ENCODE measurements at places on chromosomes 13 and 19.

DNA sequence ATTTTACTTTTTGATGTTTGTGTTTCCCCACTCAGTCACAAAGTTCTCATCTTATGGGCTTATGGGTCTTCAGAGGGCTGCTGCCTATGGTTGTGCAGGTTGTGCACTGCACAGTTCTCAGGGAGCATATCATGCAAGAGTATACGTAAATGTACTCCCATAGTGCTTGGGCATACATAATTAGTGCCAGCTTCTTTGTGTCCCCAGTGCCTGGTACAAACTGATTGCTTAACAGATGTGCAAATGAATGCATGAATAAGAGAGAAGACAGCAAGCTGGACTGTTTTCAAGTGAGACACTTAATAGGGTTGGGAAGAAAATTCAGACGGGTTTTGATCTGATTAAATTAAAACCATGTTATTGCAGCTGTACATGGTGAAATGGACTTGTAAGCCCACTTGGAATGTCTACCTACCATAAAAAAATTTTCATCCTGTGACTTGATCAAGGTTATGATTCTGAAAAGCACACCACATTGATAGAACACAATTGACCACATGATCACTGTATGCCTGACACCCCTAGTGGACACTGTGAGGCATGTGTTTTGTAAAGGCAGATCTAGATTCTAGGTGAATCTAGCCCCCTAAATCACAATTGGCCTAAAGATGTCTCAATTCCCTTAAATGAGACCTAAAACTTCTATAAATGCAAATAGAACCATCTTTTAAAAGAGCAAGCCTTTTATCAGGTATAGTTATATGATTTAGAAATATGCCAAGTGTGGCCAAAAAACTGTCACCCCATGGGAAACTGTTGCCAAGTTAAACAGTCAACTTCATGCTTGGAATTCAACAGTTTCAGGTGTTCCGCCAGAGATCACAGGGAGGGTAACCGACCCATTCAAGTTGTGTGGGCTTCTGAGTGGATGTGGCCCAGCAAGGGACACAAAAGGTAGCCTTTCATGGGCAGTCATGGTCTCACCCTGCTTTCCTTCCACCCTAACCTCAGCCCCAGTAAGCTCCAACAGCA, 27.9 kb downstream of the FAM124A start:
- no peak for DNase-seq

- DNase-seq = no peak
These were observed 322.4 kb downstream of the OLFM4 start for GRCh38 chr13:53351021-53351420.

DNA sequence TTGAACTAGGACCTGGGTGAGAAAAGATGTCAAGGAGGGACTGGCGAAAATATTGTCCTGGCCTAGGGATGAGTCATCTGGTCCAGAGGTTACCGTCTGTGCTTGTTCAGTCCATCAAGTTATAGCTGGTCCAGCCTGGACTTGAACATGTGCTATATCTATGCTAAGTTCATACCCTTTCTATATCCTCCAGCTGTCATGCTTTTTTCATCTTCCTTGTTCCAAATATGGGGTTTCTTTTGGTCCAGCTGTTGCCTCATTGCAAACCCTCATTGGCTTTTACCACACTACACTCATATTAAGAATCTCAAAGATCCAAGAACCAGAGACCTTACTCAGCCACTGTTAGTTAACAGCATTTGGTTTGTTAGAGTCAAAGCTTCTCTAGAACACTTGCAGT, 19.1 kb upstream of the KLF12 start:
- no peak for DNase-seq

- no peak for DNase-seq
These were observed 1300.7 kb downstream of the PCDH9 start for GRCh38 chr13:65929436-65929835.

DNA sequence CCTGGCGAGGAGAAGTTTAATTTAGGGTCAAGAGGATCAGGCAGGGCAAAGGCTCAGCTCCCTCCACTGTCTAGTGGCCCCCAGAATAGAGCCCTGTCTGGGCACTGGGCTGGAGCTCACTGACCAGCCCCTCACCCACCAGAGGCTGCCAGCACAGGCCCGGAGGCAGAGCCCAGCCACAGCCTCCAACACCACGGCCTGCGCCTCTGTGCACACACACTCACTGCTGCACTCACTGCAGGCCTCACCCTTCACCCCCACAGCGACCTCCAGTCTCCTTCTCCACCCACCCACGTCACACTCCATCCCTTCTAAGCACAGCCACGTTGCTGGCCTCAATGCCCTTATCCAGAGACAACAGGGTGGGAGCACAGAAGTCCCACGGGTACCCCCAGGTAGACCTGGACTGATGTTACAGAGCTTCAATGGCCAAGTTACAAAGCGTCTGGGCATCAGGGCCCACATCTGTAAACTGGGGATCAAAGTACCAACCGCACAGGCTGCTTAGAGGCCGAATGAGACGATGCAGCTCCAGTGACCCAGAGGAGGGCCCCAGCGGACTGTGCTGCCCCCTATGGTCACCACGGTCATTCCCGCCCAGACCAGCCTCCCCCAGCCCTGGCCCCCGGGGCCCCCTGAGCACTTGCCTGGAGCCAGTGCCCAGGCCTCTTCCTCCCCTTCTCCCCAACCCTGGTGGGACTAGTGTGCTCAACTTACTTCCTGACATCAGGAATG, 4.5 kb upstream of the PRKD2 start:
- peak; percentile 56 for DNase-seq

DNA sequence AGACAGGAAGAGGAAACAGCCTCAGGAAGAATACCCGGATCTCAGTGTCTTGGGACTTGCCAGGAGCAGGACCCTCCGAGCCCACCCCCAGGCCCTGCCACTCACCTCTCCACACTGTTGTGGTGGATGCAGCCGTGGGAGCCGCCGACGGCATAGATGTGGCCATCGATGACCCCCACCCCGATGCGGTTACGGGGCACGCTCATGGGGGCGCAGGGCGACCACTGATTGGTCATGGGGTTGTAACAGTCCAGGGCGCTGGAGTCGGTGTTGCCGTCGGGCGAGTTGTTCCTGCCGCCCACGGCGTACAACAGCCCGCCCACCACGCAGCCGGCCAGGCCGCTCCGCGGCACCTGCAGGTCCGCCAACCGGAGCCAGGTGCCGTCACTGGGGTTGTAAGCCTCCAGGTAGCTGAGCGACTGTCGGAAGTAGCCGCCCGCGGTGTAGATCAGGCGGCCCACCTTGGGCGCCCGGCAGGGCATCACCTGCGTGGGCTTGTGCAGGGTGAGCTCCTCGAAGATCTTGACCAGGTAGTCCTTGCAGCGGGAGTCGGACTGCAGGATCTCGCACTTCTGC, 11.6 kb downstream of the KEAP1 start:
- DNase-seq = no peak

DNA sequence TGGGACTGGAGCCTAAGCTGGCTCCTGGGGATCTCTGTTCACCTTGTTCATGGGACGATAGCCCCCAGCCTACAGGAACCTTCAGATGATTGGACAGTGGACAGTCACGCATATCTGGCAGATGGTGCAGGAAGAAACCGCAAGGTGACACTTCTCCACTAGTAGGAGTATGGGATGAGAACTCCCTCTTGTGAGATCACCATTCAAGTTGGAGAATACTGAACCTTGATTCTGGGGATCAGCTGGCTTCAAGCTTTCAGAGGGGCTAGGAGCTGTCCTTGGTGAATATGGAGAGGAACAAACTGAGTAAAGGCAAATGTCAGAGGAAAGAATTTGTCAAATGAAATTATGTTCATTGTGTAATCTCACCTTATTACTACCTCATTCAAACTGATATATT, 204.5 kb downstream of the PDS5B start:
- DNase-seq = no peak

- no peak for DNase-seq
These were observed 461.8 kb downstream of the SUCLA2 start for GRCh38 chr13:47539317-47539716.

DNA sequence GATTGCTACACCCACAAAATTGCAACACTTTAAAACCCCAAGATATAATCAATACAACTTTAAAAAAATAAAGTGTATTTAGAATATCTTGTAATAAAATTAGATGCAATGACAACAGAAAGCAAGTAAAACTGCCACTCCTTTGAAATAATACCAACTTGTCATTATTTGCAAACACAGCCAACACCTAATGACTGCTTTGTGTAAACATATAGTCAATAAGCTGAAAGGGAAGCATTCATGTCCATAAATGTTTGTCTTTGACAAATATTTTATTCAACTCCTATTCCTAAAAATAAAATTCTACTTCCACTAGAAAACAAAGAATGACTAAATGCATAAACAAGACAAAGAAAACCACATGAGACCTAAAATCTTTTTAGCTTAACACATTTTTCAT, 6.6 kb downstream of the SMAD9 start:
- no peak for DNase-seq

GRCh38 chr13:26606631-26607030, 49.1 kb downstream of the WASF3 start:
- no peak for DNase-seq

- no peak for DNase-seq
These were observed 2673.8 kb downstream of the PCDH9 start for GRCh38 chr13:64556376-64556775.

GRCh38 chr13:24038841-24039330, 121.6 kb upstream of the SPATA13 start:
- no peak for DNase-seq

Measured in H9 (cell line).